ENCODE measurements at places on chromosomes 3 and 15.

GRCh38 chr3:29751647-29752314 lies 470.9 kb downstream of the RBMS3 start:
- no peak for DNase-seq

DNA sequence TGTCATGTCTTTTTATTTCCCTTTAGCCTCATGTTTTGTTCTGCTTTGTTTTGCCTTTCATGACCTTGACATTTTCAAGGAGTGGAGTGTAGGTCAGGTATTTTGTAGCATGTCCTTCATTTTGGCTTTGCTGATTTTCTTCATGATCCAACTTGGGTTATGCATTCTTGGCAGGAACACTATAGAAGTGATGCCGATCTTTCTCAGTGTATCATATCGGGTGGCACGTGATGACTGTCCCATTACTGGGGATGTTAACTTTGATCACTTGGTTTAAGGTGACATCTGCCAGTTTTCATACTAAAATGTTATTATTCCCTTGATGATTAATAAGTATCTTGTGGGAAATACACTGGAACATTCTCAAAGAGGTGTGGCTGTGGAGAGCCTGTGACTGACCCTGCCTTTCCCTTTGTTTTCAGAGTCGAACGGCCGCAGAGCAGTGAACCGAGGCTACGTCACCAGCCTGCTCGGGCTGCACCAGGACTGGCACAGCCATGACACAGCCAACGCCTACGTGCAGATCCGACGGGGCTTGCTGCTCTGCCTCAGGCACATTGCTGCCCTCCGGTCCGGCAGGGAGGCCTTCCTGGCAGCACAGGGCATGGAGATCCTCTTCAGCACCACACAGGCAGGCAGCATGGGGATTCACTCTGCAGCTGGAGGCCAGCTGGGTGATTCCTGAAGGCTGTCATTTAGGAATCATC lies 167.7 kb downstream of the AGBL1 start:
- no peak for DNase-seq

DNA sequence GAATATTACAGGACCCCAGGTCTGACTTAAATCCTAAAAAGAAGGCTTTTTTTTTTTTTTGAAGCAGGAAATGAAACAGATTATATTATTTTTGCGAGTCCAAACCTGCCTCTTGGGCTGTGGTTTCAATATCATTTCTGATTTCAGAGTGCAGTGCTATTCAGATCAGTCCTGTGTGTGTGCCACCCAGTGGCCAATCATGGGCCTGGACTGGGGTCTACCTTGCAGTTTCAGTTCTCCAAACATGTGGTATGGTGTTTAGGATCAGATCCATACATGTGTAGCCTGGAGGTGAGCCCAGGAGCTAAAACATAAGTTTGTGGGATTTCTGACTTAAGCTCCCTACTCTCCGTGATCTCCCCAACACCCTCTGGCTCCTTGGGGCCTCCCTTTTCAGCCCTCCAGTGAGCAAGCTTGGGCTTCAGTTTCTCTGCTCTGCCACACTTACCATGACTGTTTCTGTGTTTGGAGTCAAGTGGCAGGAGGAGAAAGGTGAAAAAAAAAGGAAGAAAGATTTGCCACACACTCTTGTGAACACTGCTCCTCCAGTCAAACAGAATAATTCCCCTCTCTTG lies 12.1 kb upstream of the THSD4 start:
- no peak for DNase-seq

GRCh38 chr15:61195116-61196002 lies 33.7 kb downstream of the RORA start:
- DNase-seq = no peak

GRCh38 chr3:98012979-98013378 lies 22.1 kb downstream of the GABRR3 start:
- no peak for DNase-seq

Measured in progenitor cell of endocrine pancreas (in vitro differentiated cells).